Stimulated activated CD8-positive, alpha-beta memory T cell treated with anti-CD3 and anti-CD28 coated beads, Interleukin-15, amount 100 ng/mL, for 4 hours (primary cell): ENCODE measurements at places on chromosomes 6 and 20.
A peak's percentile ranks its signal among the peaks of the same experiment; 100 is the strongest.

DNA sequence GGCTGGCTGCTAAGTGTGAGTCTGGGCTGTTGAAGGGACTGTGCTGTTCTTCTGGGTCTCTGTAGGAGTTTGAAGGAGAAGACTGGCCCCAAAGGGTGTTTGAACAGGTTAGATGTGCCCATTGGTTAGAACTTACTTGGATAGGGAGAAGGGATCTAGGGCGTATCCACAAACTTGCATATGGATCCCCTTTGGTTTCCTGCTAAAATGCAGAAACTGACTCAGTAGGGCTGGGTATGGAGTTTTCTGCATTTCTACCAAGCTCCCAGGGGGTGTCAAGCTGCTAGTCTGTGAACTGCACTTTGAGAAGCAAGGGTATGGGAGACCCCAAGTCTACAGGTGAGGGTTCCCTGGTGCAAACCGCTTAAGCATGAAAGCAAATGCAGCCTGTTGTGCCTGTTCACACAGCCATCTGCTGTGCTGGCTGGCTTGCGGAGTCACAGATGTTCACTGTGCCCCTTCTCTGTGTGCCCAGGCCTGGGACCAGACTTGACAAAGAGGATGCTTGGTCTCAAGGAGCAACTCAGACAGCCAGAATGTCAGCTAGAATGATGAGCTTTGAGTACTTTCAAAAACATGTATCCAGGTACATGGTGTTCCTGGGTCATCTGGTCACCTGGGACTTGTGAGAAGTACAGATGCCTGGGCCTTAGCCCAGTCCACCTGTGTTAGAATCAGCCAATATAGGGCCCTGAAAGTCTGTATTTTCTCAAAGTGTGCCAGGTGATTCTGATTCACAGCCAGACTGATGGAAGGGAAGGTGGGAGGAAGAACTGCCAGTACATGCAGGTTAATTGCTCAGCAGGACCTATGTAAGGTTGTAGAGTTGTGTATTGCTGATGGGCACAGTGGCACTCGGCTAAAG is 7.4 kb downstream of the PPP1R16B start:
- no peak for DNase-seq

DNA sequence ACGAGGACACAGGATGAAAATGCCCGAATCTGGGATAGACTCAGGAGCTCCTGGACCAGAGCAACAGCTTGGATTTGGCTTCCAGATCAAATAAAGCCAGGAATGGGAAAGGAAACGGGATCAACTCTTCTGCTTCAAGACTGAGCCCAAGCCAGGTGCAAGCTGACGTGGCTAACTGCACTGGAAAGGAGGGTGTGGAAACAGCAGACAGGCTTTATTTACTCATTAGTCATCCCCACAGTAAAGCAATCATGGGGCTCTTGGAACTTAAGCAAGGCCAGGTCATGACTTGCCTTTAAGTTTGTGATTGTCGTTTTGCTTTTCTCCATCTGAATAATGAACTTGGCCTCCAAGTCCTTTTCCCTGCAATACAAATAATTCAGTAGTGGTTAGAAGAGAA is 45.2 kb downstream of the KIF16B start:
- DNase-seq: no peak

- no peak for DNase-seq
These were observed 370.0 kb upstream of the SULF2 start for GRCh38 chr20:48155268-48155667.

DNA sequence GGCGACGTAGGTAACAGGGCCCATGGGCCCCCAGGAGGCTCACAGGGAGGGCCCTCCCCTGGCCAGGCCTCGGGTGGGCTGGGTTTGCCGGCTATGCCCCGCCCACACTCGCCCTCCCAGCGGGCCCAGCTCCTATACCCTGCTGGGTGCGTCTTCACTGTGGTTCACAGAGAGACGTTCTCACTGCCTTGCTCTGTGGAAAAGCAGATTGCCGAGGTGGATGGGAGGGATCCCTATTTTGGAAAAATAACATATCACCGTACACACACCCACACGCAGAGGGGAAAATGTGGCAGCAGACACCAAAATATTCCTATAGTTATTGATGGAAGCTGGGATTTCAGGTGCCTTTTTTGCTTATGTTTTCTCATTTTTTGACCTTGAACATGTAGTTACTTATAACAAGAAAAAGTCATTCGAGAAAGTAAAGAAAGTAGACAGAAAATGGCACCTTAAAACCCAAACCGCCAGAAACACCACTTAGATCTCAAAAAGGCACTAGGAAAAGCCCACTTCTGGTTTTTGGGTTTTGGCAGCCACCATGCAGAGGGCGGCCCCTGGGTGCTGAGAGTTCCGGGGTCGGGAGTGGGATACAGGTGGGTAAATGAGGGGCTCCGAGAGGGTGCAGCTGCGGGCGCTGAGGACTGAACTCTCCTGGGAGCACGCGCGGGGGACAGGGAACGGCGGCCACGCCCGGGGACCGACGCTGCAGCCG is 49.4 kb downstream of the TMEM242 start:
- peak; percentile 47 for DNase-seq

DNA sequence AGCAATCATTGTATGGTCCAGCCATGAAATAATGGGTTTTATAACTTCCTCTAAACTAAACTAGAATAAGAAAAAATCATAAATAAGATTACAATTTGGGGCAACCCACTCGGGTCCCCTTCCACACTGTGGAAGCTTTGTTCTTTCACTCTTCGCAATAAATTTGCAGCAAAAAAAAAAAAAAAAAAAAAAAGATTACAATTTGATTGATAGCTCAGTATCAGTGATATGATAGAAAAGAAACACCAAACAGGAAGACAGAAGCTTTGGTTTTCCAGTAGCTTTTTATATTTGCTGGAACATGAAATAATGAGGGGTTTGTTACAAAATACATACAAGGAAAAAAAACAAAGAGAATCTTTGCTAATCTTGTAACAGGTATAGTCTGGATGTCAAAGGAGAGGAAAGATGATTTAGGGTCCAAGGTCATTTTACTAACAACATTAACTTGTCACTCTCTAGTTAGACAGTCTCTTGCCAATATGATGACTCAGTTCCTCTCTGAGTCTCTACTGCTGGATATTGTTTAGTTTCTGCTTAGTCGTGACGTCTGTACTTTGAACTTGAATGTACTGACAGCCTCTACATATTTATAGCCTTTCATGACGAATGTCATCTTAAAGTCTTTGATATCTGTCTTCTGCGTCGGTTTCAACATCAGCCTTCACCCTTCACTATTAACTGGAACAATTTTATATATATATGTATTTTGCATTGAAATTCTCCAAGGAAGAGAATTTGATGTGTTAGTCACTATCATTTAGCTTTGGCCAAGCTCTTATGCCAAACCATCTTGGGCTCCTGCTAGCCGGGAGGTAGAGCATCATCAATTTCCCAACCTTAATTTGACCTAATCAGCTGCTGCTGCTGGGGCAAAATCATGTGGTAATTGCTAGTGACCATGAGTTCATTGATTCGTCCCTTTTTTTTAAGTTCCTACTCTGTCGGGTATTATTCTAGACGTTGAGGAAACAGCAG is 213.1 kb upstream of the STXBP5 start:
- DNase-seq: no peak

GRCh38 chr20:23222531-23223200 is 127.9 kb upstream of the NXT1 start:
- DNase-seq: no peak
